ENCODE measurements at places on chromosomes 1 and 21. TPM values are rescaled to one million over a fixed set of nuclear protein-coding genes. Genes with fewer than 3 reads are reported as not detected.

Gene RGS13
- 2.9 TPM for total RNA-seq

GRCh38 chr1:37720231-37721130 lies 28.2 kb downstream of the CDCA8 start:
- ATAC-seq = no peak

GRCh38 chr1:16082283-16083038 lies 9.0 kb upstream of the FAM131C start:
- ATAC-seq = peak; percentile 51

GRCh38 chr1:18946550-18947381 lies 9.7 kb downstream of the IFFO2 start:
- ATAC-seq = no peak

DNA sequence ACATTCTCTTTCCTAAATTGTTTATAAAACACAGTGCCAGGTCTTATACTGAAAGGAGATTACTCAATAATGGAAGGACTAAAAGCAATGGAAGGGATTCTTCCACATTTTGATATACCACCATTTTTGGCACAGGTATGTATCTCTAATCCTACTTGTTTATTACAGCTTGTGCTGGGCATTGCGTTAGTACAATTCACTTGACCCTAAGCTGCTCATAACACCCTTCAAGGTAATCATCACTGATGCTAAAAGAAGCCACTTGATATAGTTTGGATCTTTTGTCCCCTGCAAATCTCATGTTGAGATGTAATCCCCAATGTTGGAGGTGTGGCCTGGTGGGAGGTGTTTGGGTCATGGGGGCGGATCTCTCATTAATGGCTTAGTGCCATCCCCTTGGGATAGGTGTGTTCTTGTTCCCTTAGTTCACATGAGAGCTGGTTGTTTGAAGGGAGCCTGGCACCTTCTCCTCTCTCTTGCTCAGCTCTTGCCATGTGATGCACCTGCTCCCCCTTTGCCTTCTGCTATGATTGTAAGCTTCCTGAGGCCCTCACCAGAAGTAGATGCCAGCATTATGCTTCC lies 71.1 kb downstream of the NIBAN1 start:
- ATAC-seq = no peak
